Naive B cell (primary cell): ENCODE measurements at places on chromosomes 3 and 15.

DNA sequence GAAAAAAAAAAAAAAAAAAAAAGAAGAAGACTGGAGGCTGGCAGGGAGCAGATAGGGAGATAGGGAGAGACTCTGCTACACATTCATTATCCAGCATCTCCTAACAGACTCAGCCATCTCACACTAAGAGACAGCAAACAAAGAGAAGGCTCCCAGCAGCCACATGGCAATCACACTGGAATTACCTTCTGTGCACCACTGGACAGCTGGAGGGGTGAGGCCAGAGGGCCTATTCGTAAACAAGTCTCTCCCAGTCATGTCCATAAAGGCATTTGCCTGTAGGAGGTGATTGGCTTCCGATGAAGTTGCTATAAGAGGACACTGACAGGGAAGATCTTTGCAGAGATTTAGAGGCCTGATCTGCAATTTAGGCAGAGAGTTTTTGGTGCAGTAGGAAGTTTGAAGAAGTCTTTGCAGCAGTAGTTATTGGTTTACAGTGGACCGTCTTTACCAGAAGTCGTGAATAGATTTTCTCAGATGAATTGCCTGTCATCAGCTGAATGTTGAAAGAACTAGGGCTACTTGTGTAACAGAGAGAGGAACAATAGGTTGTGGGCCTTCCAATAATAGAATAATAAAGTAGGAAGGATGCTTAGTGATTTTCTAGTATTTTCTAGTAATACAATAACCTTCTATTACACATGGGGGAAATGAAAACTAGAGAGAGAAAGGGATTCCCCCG, 89.7 kb downstream of the TP63 start:
- DNase-seq = no peak
- no peaks in the 10 kb centered on the region for H3K27me3 ChIP-seq
- H3K4me1 ChIP-seq = no peaks in the 10 kb centered on the region

GRCh38 chr3:193564012-193564411, 9.3 kb upstream of the ATP13A4 start:
- no peak overlapping the region for H3K4me3 ChIP-seq
- H3K27ac ChIP-seq = no peak overlapping the region
- no peaks in the 10 kb centered on the region for H3K4me1 ChIP-seq
- no peaks in the 10 kb centered on the region for H3K27me3 ChIP-seq

DNA sequence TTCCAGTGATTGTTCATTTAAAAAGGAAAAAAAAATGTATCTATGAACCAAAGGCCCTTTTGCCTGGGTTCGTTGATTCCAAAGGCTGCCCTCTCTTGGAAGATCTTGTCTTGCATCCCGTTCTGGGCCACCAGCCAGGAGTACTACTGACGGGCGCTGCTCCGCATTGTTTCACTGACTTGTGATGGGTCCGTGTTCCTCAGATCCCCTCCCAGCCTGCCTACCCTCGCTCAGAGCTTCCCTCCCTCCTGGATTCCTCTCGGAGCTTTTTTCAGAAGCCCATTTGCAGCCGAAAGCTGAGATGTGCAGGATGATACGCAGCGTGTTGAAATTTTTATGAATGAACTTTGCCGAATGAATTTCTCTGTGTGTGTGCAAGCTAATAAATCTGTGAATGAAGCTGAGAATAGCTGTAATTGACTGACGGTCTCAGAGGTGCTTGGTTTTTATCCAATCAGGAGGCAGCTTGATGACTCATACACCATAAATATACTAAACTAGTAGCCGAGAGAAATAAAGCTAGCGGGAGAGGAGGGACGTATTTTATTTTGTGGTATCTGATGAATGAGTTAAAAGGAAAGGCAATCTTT, at the start of gene SHC4:
SHC4 (minus strand) TSS at position 396 of the 590 bp plus-strand sequence. CDS start 904 bp downstream, outside the sequence.
- H3K4me1 ChIP-seq = peaks cover 15% of the 10 kb centered on the region
- peaks cover 55% of the 10 kb centered on the region for H3K27me3 ChIP-seq
- peaks cover 8% of the 10 kb centered on the region for H3K36me3 ChIP-seq
- peak within 1 kb of the TSS; percentile 70 for H3K4me3 ChIP-seq

DNA sequence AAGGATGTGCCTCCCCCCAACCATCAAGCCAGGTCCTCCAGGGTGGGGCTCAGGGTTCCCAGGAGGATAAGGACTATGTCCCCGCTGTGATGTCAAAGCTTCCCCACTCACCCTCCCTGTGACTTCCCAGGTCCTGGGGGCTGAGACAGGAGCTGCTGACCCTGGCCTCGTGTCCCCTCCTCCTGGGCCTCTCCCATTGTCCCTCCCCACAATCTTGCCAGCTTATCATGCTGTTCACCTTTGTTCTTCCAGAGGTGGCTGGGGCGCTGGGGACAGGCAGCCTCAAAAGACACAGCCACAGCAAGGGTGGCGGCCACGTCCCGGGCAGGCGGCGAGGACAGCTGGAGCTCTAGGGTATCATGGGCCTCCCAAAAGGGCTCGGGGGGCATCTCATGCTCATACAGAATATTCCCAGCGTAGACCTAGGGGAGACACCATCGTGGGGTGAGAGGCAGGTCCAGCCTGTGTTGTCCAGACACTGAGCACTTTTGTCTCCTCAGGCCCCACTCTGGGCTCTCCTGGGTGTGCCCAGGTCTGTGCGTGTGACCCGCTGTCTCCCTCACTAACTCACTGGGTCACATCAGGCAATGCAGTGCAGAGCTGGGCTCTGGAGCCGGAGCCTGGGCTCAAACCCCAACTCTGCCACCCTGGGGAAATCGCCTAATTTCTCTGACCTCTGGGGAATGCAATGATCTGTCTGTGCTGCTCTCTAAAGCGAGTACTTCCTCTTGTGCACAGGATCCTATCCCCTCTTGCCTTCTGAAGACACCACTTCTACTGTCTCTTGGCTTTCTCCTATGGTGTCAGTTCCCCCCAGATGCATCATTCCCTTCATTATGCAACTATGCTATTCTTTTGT, 30.0 kb downstream of the SNX33 start:
- no peak overlapping the region for H3K4me3 ChIP-seq
- no peak for DNase-seq
- no peaks in the 10 kb centered on the region for H3K4me1 ChIP-seq
- no peak overlapping the region for H3K27ac ChIP-seq

DNA sequence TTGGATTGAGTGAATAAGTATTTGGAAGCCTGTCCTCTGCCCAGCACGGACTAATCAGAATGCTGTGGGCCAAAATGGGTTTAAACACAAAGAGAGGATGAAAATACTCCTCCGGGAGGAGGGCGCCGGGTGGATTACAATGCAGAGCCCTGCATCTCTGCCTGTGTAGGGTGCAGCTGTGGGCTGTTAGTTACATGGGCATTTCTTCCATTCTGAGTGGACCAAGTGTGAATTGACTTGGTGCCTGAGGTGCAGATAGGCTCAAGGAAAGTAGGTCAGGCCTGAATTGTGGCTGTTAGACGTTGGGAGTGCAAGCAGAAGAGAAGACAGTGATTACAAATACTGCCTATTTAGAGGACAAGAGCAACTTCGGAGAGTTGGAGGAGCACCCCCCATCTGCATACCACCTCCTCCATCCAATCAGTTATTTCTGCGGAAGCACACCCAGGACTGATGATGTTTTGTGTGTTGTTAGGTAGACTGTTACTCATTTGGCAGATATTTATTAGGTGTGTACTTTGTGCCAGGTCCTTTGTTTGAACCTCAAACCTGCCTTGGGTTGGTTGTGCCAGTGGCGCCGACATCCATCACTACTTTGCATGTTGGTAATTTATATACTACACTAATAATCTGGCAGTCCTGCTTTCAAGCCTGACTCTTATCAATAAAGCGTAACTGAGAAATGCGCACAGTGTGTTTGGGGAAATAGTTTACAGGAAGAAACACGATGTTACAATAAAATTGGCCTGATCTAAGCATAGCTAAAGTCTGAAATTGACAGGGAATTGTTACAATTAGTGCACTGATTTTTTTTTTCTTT, 33.0 kb downstream of the PTPRG start:
- no peaks in the 10 kb centered on the region for H3K36me3 ChIP-seq
- no peaks in the 10 kb centered on the region for H3K27me3 ChIP-seq
- no peak overlapping the region for H3K4me3 ChIP-seq
- H3K27ac ChIP-seq = no peak overlapping the region
- no peak for DNase-seq

DNA sequence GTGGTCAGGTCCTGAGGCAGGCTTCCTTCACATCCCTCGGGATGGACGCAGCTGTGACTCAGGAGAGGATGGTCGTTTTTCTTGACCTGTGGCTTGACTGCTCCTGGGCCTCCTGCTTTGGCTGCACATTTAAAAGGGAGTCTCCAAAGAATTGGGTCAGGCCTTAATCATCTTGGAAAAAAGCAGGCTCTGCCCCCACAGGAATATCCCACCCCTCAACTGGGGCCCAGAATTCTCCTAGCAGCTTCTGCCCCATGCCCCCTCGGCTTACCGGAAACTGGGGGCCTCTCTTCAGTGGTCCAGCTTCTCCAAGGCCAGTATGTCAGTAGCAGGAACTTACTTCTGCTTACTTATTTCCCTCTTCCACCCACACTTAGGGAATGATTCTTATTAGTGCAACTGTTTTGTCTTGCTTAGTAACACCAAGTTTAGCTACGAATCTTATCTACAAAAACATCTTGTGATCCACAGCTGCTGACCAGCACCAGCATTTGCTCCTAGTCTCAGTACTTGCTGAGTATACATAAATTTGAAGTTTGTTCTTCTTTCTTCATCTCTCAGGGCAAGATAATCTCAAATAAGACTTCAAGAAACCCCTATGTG, 35.7 kb downstream of the ATG7 start:
- peaks cover 19% of the 10 kb centered on the region for H3K36me3 ChIP-seq
- no peak overlapping the region for H3K4me3 ChIP-seq
- H3K27ac ChIP-seq = no peak overlapping the region
- no peak for DNase-seq

- peaks cover 10% of the 10 kb centered on the region for H3K27me3 ChIP-seq
- H3K4me3 ChIP-seq = no peak overlapping the region
- no peak overlapping the region for H3K27ac ChIP-seq
- peaks cover 14% of the 10 kb centered on the region for H3K4me1 ChIP-seq
- H3K36me3 ChIP-seq = no peaks in the 10 kb centered on the region
Observed at GRCh38 chr3:109071350-109072142, 46.4 kb downstream of the MORC1 start.

- no peak for DNase-seq
- no peaks in the 10 kb centered on the region for H3K4me1 ChIP-seq
- H3K36me3 ChIP-seq = no peaks in the 10 kb centered on the region
- H3K4me3 ChIP-seq = no peak overlapping the region
- H3K27ac ChIP-seq = peak overlapping the region; percentile 77
- peaks cover 12% of the 10 kb centered on the region for H3K27me3 ChIP-seq
Observed at GRCh38 chr15:80587816-80588456, 107.2 kb upstream of the ABHD17C start.

DNA sequence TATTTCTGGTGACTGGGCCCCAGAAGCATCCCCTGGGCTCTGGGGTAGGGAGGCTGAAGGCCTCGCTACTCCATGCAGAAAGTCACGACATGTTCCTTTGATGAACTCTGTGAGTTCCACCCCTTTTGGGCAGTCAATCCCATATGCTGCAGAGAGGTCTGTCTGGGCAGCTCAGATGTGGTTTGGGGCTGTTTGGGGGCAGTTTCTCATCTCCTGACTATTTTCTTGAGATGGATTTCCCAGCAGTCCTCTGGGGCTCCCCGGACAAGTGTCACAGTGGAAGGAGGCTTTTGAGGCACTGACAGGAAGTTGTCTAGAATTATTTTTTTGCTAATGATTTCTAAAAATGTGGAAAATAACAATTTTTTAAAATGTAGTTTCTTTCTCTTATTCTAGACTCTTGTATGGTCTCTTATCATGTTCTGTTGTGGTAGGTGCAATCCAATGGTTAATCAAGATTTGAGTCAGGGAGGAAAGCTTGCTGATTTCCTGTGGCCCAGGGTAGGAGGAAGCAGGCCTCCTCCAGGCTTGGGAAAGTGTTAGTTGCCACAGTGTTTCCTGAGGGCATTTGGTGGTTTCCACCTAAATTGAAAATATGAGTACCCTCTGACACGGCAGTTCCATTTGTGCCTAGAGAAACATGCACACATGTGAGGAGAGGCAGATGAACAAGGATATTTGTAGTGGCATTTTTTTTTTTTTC, 19.9 kb upstream of the TATDN2 start:
- H3K36me3 ChIP-seq = peaks cover 17% of the 10 kb centered on the region
- no peak for DNase-seq
- H3K27me3 ChIP-seq = no peaks in the 10 kb centered on the region
- H3K27ac ChIP-seq = no peak overlapping the region
- H3K4me3 ChIP-seq = no peak overlapping the region

GRCh38 chr3:54134155-54134554, 11.8 kb downstream of the CACNA2D3 start:
- H3K4me1 ChIP-seq = no peaks in the 10 kb centered on the region
- no peak for DNase-seq
- H3K4me3 ChIP-seq = no peak overlapping the region
